Cerebellar cortex (tissue), 1 donor: ENCODE measurements at places on chromosomes 3 and 15.

GRCh38 chr15:68806220-68807060 is 14.3 kb downstream of the ANP32A start:
- DNase-seq, result peak; percentile 28

- DNase-seq, result no peak
These were observed 770.6 kb upstream of the CFAP20DC start for GRCh38 chr3:59820352-59820934.

GRCh38 chr3:49937090-49937489 is 2.9 kb upstream of the RBM6 start:
- DNase-seq, result no peak

- DNase-seq, result peak; percentile 32
These were observed 844 bp downstream of the NR2F2 start for GRCh38 chr15:96331144-96331944.

- DNase-seq, result no peak
These were observed 586 bp upstream of the LSMEM2 start for GRCh38 chr3:50278123-50278879.

- DNase-seq, result no peak
These were observed 50.9 kb upstream of the KPNA4 start for GRCh38 chr3:160616311-160616710.

GRCh38 chr15:67968966-67969365 is 85.1 kb upstream of the PIAS1 start:
- DNase-seq, result peak; percentile 49

DNA sequence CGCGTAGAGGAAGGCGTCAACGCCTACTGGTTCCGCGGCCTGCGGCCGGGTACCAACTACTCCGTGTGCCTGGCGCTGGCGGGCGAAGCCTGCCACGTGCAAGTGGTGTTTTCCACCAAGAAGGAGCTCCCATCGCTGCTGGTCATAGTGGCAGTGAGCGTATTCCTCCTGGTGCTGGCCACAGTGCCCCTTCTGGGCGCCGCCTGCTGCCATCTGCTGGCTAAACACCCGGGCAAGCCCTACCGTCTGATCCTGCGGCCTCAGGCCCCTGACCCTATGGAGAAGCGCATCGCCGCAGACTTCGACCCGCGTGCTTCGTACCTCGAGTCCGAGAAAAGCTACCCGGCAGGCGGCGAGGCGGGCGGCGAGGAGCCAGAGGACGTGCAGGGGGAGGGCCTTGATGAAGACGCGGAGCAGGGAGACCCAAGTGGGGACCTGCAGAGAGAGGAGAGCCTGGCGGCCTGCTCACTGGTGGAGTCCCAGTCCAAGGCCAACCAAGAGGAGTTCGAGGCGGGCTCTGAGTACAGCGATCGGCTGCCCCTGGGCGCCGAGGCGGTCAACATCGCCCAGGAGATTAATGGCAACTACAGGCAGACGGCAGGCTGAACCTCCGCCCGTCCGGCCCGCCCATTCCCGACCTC is 4.1 kb downstream of the ISLR2 start:
- DNase-seq, result no peak

DNA sequence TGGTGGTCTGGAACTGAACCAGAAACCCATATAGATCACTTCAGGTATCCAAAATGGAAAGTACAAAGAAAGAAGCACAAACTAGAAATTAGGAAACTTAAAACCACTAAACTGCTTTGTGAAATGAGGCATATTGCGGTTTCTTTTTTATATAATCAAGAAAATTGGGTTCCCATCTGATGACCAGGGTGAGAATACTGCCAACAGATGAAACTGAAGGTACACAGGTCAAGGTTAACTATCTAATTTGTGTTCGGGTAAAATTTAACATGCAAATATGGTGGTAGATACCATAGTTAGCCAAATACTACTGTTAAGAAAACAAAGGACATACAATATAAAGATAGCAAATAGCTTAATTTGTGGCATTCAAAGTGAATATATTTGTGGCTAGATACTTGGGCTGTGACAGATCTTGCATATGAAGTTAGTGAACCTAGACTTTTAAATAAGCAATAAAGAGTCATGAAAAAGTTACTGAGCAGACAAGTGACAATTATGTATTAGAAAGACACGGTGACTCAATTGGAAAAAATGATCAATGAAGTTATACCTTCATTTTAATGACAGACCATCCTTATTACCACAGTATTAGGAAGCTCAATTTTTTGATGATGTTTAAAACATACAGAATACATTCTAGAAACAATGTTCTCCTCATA is 127.4 kb downstream of the NR2E3 start:
- DNase-seq, result no peak

- no peak for DNase-seq
These were observed 110.8 kb downstream of the VGLL4 start for GRCh38 chr3:11532931-11533391.

DNA sequence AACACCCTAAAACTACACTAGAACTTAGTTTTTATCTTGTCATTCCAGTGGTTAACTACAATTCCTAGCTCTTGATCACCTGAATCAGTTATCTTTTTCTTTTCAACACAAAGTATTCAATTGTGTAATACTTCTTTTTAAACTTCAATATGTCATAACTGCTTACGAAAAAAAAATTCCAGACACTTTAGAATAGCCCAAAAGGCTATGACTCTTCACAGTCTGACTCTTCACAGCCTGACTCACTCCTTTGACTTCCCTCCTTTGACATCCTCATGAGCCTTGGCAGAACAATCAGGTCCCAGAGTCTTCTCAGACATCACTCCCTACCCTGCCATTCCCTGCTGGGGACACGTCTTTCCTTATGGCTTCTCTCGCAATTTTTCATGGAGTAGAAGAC is 727.1 kb downstream of the ROBO1 start:
- no peak for DNase-seq

DNA sequence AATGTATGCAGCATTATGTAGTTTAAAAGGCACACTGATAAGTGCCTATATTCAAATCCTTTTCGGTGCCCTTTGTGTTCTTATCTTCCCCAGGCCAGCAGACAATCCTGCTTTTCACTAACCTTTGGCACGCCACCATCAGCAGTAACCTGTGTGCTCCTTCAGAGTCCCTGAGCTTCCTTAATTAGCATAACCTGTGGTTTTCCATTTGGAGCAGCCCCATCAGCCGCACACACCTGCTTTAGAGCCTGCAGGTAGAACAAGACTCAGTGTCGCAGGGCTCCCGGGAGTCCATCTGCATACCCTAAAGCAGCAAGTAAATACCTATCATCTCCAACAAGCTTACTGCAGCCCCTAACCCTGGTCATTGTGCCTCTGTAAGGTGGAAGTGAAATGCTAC is 755.1 kb downstream of the ROBO2 start:
- no peak for DNase-seq

DNA sequence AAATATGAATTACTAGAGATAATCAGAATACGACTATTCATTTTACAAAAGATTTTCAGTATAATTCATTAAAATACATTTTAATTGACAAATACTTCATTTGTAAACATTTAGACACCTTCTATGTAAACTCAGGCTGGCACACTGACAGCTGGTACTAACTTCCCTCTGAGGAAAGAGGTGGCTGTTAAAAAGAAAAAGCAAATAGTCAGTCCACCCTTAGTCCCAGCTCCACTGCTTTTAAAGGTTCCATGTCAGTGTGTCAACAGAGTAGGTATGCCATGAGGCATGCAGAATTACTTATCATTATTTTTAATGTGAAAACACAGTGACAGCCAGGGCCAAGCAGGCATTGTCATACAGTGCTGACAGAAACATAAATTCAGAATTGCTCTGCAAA is 16.1 kb downstream of the TM6SF1 start:
- DNase-seq, result no peak

- no peak for DNase-seq
These were observed 164.3 kb downstream of the LRRK1 start for GRCh38 chr15:101083336-101084045.

DNA sequence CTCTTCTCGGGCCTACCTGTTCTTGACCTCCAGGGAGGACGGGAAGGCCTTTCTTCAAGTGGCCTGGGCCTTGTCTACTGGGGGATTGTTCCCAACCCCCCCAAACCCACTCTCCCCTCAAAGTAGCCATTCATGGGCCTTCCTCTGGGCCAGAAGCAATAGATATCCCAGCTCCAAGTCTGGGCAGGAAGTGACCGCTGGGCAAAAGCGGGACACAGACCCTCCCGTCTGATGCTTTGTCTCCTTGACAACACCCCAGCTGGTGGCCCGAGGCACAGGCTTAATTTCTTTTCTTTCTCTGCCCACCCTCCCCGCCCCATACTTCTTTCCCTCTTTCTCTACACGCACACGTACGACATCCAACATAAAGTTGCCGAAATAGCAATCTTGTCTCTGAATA is 41.4 kb upstream of the FEZF2 start:
- DNase-seq, result no peak

DNA sequence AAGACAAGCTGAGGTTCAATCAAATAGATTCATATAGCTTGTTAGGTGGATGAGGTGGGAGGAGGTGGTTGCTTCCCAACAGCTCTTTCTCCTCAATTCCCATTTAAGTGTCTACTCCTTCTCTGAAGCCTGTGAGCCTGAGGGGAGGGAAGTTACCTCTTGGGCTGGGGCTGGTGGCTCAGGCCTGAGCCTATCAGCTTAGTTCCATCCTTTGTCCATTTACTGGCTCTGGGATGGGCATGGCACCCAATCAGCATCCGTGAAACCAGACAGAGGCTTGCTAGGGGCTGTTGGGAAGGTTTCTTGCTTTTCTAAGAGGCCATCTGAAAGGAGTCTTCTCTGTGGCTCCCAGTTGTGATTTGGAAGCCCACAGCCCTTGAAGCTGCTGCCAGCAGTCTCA is 57.3 kb downstream of the TAMM41 start:
- DNase-seq, result no peak

GRCh38 chr3:54856271-54856670 is 71.6 kb downstream of the LRTM1 start:
- DNase-seq, result peak; percentile 32

- no peak for DNase-seq
These were observed 166.7 kb downstream of the ZNF621 start for GRCh38 chr3:40691452-40691861.

DNA sequence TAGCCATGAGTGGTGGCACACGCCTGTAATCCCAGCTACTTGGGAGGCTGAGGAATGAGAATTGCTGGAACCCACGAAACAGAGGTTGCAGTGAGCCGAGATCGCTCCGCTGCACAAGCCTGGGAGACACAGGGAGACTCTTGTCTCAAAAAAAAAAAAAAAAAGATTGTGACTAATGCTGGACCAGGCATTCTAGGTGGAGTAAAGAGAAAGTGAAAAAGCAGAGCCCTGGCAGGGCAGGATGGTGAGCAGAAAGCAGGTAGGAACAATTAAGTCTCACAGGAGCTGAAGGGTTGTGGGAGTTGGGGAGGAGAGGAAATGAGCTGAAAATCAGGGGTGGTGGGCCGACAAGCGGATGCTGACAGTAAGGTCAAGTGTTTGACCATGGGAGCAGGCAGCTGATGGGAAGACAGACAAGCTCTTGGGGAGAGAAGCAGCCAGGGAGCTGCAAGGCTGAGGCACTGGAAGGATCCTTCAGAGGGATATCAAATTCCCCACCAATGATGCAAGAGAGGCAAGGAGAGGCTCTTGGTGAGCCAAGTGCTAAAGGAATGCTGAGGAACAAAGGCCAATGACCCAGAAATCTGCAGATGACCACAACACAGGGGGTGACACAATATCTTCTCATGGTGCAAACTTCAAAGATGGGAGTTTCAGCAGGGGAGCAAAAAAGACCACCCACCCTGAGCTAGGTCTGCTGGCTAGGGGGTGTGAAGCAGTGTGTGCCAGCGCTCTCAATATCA is 251.1 kb downstream of the ULK4 start:
- no peak for DNase-seq

GRCh38 chr15:75028991-75029377 is 5.6 kb downstream of the PPCDC start:
- DNase-seq, result no peak

- no peak for DNase-seq
These were observed 639.7 kb upstream of the NR2F2 start for GRCh38 chr15:95690631-95691340.

GRCh38 chr3:100709842-100710260 is 557 bp downstream of the TFG start:
- no peak for DNase-seq

DNA sequence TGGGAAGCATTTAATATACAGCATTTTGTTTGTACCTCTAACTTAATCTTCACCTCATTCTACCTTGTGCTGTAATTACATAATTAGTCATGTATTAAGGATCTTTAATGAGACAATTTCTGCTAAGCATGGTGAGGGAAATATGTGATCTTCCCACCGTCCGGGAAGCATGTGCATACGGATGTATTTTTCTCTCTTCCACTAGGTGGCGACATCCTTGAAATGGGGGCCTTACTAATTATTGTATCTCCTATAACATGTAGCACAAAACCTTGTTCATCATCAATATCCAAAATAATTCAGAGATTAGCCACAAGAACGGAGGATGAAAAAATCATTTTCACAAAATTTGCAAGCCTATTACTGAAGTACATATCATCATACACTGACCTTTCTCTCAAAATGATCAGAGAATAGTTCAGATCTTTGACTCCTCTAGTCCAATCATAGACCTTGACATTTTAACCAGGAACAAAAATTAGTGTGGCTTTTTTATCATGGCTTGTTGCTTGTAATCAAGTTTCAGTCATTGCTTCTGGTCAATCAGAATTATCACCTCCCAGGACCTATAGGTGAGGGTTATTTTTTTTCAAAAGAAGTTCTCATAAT is 148.9 kb upstream of the GBE1 start:
- DNase-seq, result peak; percentile 33

GRCh38 chr3:37257581-37257980 is 83.2 kb upstream of the LRRFIP2 start:
- DNase-seq, result no peak

DNA sequence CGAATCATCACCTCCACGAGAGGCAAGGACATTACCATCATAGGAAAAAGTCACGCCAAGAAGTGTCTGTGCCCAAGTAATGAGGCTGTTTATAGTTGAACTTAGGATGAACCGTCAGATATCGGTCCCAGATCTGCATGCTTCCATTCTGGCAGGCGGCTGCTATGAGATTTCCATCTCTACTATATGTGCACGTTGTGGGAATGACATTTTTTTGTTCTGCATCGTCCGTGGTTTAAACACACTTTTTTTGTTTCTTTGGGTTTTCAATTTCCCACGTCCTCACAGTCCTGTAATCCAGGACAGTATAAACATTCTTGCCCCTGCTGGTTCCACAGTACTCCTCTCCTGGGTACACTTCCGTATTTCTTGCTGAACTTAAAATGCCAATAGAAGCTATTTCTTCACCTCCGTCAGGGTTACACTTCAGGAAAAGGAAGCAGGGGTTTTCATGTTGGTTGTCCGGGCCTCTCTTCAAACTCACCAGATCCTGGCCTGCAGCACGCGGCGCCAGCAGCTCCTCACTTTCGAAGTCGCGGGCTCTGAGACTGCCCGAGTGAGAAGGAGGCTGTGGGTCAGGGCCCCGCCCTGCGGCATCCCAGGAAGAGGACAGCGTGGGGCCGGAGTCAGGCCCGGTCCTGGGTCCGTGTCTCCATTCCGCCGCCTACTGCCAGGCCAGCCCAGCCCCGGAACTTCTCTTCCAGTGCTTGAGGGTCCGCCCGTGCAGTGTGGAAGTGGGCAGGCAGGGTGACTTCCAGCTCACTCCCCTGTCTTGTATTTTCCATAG is 9.8 kb upstream of the TM4SF4 start:
- no peak for DNase-seq
